ENCODE measurements at places on chromosomes 11 and 22.

DNA sequence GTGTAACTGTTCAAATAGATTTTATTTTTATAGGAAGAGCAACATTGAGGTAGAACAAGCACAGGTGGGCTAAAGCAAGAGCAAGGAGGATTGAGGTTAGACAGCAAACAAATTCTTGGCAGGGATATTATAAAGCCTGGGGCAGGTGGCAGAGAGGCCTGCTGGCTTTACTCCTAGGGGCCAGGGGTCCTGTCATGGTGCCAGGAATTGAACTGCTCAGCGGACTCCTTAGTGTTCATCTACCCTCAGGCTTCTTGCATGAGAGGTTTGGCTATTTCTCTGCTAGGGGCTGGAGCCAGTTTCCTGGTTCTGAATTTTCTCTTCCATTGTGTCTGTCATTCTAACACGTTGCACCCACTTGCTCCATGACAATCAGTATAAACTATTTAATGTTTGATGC, 217.2 kb upstream of the NCAM1 start:
- H3K27me3 ChIP-seq = peaks cover 7% of the 10 kb centered on the region
- no peaks in the 10 kb centered on the region for H3K4me1 ChIP-seq

GRCh38 chr11:118609380-118610224, 2.2 kb downstream of the PHLDB1 start:
- DNase-seq = peak; percentile 31
- H3K36me3 ChIP-seq = no peaks in the 10 kb centered on the region
- H3K4me3 ChIP-seq = peak overlapping the region; percentile 91
- peaks cover 31% of the 10 kb centered on the region for H3K4me1 ChIP-seq
- H3K27me3 ChIP-seq = peaks cover 16% of the 10 kb centered on the region

DNA sequence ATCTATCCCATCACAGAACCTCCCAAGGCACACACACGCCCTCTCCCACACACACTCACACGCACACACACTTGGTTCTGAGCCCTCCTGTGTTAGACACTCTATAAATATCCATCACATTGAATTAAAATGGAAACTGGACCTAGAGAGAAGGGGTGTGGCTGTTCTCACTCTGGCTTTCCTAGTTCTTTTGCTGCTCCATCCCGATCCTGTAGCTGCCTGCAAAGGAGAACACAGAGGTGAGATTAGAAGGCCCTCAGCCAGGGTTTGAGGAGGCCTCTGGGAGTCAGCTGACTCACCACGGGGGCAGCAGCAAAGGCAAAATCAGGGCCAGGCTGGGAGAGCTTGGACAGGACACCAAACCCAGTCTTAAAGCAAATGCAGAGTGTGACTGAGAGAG, 192.3 kb upstream of the CADM1 start:
- H3K36me3 ChIP-seq = no peaks in the 10 kb centered on the region
- no peak overlapping the region for H3K4me3 ChIP-seq
- no peaks in the 10 kb centered on the region for H3K4me1 ChIP-seq
- DNase-seq = no peak

- no peaks in the 10 kb centered on the region for H3K36me3 ChIP-seq
- H3K27me3 ChIP-seq = no peaks in the 10 kb centered on the region
- no peak overlapping the region for H3K27ac ChIP-seq
- no peak for DNase-seq
These were observed 85.3 kb downstream of the C11orf87 start for GRCh38 chr11:109507331-109507730.

GRCh38 chr11:103904324-103904667, 132.1 kb upstream of the DDI1 start:
- DNase-seq = no peak
- H3K27ac ChIP-seq = no peak overlapping the region
- H3K36me3 ChIP-seq = no peaks in the 10 kb centered on the region
- no peaks in the 10 kb centered on the region for H3K27me3 ChIP-seq
- no peak overlapping the region for H3K4me3 ChIP-seq

- H3K27ac ChIP-seq = no peak overlapping the region
- no peaks in the 10 kb centered on the region for H3K36me3 ChIP-seq
- no peak for DNase-seq
- H3K4me1 ChIP-seq = no peaks in the 10 kb centered on the region
- H3K4me3 ChIP-seq = no peak overlapping the region
These were observed 442.9 kb downstream of the INSC start for GRCh38 chr11:15557457-15558230.

- H3K4me3 ChIP-seq = no peak overlapping the region
- no peak for DNase-seq
- H3K27me3 ChIP-seq = peaks cover 59% of the 10 kb centered on the region
These were observed 12.4 kb upstream of the MPPED1 start for GRCh38 chr22:43399338-43399979.

DNA sequence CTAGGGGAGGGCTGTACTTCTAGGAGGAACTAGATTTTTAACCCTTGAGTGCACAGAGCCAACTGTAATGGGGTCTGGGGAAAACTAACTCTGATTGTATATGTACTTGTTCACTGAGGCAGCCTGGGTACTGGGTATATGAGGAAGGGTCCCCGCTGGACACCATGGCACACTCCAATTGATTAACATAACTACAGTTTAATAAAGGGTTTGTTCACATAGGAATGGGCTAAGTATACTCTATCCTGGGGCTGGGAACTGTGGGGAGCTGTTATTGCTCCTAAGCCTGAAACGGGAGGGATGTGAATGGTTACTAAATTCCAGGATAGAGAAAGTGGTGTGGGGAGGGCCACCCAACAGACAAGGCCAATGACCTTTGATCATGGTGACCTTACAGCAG, 67.6 kb downstream of the PARVA start:
- peaks cover 12% of the 10 kb centered on the region for H3K27me3 ChIP-seq
- no peaks in the 10 kb centered on the region for H3K36me3 ChIP-seq
- no peak overlapping the region for H3K4me3 ChIP-seq

DNA sequence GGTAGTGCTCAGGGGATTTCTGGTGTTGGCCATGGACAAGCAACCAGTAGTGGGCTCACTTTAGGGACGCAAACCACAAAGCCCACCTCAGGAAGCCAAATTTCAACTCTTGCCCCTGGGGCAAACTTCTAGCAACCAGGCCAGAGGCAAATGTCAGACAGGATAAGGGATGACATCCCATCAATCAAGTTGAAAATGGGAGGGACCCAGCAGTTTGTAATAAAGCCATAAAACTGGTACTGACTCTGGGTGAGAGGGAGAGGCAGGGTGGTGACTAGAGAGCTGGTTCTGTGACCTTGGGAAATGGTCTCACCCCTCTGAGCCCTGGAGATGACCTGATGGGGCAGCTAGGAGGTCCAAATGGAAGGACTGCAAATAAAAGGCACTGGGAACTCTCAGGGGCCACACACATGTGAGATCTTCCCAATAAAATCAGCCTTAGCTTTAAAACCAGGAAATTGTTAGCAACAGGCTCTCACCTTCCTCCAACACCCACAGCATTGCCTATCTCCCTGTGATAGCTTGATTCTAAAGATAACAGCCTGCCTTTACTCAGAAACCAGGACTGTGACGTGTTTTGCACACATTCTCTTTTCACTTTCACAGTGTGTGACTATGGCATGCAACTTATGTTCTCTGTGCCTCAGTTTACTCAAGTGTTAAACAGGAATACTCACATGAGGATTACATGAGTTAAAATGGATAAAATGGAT, 6.4 kb upstream of the TBC1D10A start:
- no peaks in the 10 kb centered on the region for H3K27me3 ChIP-seq
- H3K4me1 ChIP-seq = peaks cover 6% of the 10 kb centered on the region
- no peak overlapping the region for H3K4me3 ChIP-seq
- H3K36me3 ChIP-seq = peaks cover 15% of the 10 kb centered on the region
- no peak overlapping the region for H3K27ac ChIP-seq

DNA sequence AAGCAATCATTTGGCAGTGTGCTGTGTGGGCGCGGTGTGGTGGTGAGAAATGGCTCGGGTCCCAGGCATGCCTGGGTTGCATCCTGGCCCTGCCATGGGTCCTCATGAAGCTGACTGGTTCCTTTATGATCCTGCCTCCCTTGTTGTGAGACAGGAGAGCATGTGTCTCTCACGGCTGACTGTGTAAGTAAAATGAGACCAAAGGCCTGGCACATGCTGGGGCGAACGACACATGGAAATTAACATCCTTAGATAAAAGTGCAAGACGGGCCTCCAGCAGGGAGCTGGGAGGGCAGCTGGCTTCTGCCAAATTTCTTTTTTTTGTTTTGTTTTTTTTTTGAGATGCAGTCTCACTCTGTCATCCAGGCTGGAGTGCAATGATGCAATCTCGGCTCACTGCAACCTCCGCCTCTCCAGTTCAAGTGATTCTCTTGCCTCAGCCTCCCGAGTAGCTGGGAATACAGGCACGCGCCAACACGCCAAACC, 9.4 kb upstream of the FBLN1 start:
- no peaks in the 10 kb centered on the region for H3K36me3 ChIP-seq
- no peak overlapping the region for H3K27ac ChIP-seq
- no peak for DNase-seq

DNA sequence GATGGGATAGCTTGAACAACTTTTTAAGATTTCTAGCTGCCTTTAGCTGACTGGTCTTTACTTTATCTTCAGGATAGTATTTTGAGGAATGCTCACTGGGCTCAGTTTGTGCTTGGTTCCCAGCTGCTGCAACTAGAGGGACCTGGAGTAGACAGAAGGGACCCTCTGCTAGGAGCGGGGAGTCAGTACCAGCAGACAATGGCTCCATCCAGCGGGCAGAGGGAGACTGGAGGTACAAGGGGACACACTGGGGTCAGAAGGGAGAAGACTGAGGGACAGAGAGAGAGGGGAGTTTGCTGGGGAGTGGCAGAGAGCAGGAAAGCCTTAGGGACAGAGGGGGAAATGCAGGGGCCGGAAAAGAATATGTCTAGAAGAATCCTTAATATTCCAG, 22.0 kb upstream of the ACER3 start:
- no peaks in the 10 kb centered on the region for H3K36me3 ChIP-seq
- H3K27me3 ChIP-seq = peaks cover 26% of the 10 kb centered on the region
- no peak overlapping the region for H3K4me3 ChIP-seq
- no peak for DNase-seq
- H3K4me1 ChIP-seq = no peaks in the 10 kb centered on the region

DNA sequence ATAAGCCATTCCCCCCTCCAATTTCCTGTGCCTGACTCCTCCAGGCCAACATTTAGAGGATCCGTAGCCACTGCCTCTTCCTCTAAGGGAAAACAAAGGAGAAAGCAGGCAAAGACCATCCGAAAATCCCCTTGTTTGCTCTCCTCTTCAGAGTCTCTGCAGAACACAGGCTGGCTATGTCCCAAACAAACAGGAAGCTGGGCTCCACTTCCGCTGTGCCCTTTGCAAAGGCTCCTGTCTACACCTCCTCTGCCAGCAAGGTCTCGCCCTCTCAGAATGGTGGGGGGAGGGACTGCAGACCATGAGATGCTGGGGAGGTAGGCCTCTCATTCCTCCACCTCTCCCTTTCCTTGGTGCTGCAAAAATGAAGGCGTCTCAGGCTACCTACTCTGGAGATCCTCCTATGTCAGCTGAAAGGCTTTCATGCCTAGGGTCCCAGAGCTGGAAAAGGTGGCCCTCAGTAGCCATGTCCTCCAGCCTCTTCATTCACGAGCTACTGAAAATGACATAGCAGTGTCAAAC, 596.2 kb downstream of the BUD13 start:
- no peak overlapping the region for H3K4me3 ChIP-seq
- no peaks in the 10 kb centered on the region for H3K36me3 ChIP-seq
- peaks cover 24% of the 10 kb centered on the region for H3K27me3 ChIP-seq
- no peak for DNase-seq
- no peak overlapping the region for H3K27ac ChIP-seq
- peaks cover 5% of the 10 kb centered on the region for H3K4me1 ChIP-seq

DNA sequence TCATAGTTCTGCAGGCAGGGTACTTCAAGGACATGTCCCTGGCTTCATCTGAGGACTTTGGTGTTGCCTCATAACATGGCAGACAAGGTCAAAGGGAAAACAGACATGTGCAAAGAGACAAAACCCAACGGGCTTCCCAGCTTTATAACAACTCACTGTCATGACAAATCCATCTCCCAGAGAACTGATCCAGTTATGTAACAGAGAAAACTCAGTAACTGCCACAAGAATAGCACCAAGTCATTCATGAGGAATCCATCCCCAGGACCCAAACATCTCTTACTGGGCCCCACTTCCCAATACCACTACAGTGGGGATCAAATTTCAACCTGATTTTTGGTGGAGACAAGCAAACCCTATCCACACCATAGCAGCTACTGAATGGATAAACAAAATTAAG, 13.0 kb downstream of the OR52N4 start:
- no peaks in the 10 kb centered on the region for H3K27me3 ChIP-seq
- no peak overlapping the region for H3K27ac ChIP-seq
- no peaks in the 10 kb centered on the region for H3K36me3 ChIP-seq
- no peak overlapping the region for H3K4me3 ChIP-seq

- DNase-seq = no peak
- H3K27me3 ChIP-seq = no peaks in the 10 kb centered on the region
- H3K36me3 ChIP-seq = no peaks in the 10 kb centered on the region
- no peak overlapping the region for H3K27ac ChIP-seq
These were observed 104.0 kb upstream of the PITPNB start for GRCh38 chr22:28023036-28023435.

DNA sequence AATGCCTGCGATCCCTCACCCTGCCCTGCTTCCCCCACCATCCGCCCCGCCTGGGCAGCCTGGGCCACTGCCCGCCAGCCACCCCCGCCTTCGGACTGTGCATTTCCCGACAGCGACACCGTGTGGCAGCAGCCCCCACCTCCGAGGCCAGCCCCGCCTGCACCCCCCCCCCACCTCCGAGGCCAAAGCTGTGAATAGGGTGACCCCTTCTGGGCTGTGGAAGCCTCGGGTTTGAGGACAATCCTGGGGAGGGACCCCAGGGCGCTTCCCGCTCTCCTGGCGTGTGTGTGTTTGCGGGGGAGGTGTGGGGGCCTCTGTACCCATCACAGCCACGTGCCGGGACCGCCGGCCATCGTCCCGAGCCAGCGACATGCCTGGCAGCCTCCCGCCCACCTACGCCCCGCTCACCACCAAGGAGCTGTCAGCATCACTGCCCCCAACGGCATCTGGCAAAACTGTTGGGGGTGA, 33.8 kb upstream of the PPARA start:
- H3K4me3 ChIP-seq = no peak overlapping the region
- H3K27ac ChIP-seq = no peak overlapping the region
- H3K27me3 ChIP-seq = no peaks in the 10 kb centered on the region
- peaks cover 10% of the 10 kb centered on the region for H3K4me1 ChIP-seq
- peak; percentile 81 for DNase-seq

GRCh38 chr11:1728301-1728700, 22.1 kb downstream of the IFITM10 start:
- H3K27me3 ChIP-seq = peaks cover 75% of the 10 kb centered on the region
- no peak for DNase-seq
- peak overlapping the region; percentile 65 for H3K4me3 ChIP-seq
- H3K36me3 ChIP-seq = no peaks in the 10 kb centered on the region
- H3K4me1 ChIP-seq = peaks cover 19% of the 10 kb centered on the region
- H3K27ac ChIP-seq = no peak overlapping the region

GRCh38 chr22:45136594-45136993, 27.1 kb upstream of the NUP50 start:
- H3K36me3 ChIP-seq = peaks cover 9% of the 10 kb centered on the region
- no peak for DNase-seq
- H3K27ac ChIP-seq = no peak overlapping the region
- H3K4me1 ChIP-seq = peaks cover 8% of the 10 kb centered on the region
- H3K27me3 ChIP-seq = no peaks in the 10 kb centered on the region

GRCh38 chr11:79809487-79809886, 368.7 kb upstream of the TENM4 start:
- no peak overlapping the region for H3K27ac ChIP-seq
- no peaks in the 10 kb centered on the region for H3K36me3 ChIP-seq
- no peak overlapping the region for H3K4me3 ChIP-seq
- H3K27me3 ChIP-seq = no peaks in the 10 kb centered on the region
- no peak for DNase-seq
- H3K4me1 ChIP-seq = no peaks in the 10 kb centered on the region

- H3K4me3 ChIP-seq = no peak overlapping the region
- no peak overlapping the region for H3K27ac ChIP-seq
- H3K27me3 ChIP-seq = peaks cover 16% of the 10 kb centered on the region
- DNase-seq = no peak
These were observed 557.2 kb downstream of the MN1 start for GRCh38 chr22:27244328-27244727.

Data from naive B cell (primary cell).